Osteocyte (in vitro differentiated cells): ENCODE measurements at places on chromosomes 2 and 18. TPM values are rescaled to one million over a fixed set of nuclear protein-coding genes. Genes with fewer than 3 reads are reported as not detected.

DNA sequence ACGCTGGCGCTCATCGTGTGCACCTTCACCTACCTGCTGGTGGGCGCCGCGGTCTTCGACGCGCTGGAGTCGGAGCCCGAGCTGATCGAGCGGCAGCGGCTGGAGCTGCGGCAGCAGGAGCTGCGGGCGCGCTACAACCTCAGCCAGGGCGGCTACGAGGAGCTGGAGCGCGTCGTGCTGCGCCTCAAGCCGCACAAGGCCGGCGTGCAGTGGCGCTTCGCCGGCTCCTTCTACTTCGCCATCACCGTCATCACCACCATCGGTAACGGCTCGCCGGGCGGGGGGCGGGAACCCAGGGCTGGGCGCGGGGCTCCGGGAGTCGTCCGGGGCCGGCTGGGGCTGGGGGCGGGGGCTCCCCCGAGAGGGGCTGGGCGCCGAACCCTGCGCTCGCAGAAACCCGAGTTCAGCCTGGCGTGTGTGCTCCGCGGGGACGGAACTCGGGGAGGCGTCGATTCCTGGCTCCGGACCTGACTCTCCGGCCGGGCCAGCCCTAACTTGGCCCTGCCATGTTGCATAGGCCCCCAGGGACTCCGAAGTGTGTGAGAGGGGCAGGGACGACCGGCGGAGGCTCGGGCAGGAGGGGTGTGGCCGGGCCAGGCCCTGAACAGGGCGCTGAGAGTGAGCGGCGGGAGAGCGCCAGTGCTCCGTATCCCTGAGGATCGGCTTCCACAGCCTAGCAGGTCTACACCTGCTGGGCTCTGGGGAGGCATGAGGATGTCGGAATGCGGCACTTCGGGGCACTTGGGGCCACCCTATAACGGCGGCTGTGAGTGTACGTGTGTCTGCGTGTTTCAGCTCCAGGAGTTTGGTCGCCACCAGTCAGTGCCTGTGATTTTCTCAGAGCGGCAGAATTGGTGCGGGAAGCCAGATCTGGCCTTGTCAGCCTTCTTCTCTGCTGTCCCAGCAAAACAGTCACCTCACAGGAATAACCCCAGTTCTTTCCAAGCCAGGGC is 651 bp downstream of the KCNK3 start:
- no peak for DNase-seq

DNA sequence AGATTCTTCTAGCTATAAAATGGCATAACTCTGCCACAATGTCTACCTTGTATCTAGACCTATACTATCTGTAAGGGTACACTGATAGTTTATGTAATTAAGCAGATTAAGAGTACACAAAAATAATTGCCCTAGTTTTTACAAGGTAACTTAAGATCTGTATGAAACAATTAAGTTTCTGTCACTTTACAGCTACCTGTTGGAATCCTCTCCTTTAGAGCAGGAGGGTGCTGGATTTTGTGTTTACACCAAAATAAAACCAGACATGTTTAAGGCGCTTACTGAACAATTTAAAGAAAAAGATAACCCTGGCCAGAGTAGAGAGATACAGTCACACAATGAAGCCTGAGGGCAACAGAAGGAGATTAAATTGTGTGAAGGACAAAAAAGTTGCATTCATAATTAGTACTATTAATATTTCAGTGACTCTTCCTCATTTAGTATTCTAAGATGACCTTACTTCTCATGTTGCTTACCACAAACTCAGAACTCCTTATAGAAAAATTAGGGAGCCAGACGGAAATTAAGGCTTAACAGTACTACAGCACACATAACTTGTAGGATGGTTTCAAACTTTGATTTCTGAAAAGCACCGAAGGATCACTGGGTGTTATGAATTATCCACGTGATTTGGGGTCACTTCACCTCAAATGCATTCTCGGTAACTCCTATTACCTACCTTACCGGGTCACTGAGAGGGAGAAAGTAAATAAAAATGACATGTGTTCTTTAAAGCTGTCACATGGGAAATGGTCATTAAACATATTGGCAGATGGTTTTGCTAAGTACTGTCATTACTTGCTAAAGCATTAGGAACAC is 1.0 kb downstream of the DARS1 start:
- no peak for DNase-seq

- DNase-seq: no peak
These were observed 35.5 kb downstream of the ATOH8 start for GRCh38 chr2:85789271-85789670.

The PNKD gene
- total RNA-seq: 43.0 and 45.0 TPM in 2 replicates

DNA sequence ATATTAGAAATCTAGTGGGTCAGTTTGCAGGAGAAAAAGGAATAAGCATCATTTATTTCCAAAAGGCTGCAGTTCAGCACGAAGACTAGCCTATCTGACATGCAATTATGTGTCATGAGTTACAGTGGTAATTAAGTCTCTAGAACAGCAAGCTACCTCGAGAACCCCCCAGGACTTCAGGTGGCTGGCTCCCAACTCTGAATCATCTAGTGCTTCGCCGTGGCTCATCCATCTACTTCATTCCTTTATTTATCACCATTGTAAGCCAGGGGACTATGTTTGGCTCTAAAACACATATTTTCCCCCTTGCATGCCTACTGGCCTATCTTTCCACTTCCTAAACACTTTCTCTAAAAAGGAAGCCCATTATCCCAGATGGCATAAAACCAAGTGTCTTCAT is 121.6 kb downstream of the TXNL1 start:
- DNase-seq: no peak

GRCh38 chr2:174680221-174680620 is 82.6 kb upstream of the WIPF1 start:
- DNase-seq: no peak
